ENCODE measurements at places on chromosomes 2 and 18. TPM values are rescaled to one million over a fixed set of nuclear protein-coding genes. Genes with fewer than 3 reads are reported as not detected.

DNA sequence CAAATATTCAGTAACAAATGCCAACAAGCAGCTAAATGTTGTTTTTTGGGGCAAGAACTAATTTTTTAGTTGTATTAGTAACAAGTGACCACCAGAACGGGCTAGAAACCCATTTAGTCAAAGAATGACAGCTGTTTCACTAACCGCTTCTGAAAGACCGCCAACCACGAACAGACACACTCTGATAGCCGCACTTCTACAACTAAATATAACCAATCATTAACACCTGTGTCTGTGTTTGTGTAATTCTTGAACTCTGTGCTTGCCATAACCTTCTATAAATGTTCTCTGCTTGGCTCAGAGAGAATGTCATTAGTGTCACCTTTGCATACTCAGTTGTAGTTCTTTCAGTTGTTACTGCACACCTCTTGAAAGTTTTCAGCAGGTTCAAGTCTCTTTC, 526.3 kb upstream of the LRRTM1 start:
- no peak for DNase-seq

- no peak for DNase-seq
These were observed 72.3 kb upstream of the NFATC1 start for GRCh38 chr18:79323471-79323870.

- DNase-seq, result no peak
These were observed 46.4 kb upstream of the CYP1B1 start for GRCh38 chr2:38122344-38122743.

DNA sequence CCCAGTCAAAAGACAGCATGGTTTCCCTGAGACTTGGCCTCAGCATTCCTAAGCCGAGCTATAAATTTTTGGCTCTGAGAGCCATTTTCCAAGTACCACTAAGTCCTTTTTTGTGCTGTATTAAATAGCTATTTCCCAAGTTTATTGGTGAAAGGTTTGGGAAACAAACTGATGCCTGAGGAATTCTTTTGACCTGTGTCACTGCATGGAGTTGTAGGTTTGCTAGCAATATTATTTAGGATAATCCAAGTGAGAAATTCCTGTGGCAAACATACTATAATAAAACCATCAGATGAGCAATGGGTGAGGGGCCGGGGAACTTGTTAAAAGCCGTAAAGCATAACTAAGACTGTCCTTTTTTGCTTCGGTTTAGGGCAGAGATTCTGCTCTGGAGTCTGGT, 28.4 kb downstream of the ARHGAP28 start:
- DNase-seq, result no peak

DNA sequence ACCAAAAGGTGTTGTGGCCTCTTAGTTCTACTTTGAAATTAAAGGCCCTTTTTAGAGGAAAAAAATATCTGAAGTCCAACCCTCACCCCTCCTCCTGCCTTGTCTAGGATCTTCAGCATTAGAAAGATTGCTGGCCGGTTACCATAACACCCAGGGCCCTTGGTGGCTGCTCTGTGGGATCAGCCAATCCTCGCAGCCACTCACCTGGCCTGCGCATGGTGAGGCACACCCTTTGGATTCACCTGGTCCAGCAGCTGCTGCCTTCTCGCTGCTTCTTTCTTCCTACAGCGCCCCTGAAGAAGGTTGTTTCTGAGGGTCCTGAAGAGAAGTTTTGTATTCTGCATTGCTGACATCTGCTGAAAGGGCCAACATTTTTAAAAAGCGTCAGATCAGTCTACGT, 25.2 kb downstream of the DYTN start:
- no peak for DNase-seq

RGPD4 gene
- total RNA-seq, result not detected

PARD6G gene
- total RNA-seq, result 2.3 TPM

CRYBA2 gene
- not detected for total RNA-seq

DNA sequence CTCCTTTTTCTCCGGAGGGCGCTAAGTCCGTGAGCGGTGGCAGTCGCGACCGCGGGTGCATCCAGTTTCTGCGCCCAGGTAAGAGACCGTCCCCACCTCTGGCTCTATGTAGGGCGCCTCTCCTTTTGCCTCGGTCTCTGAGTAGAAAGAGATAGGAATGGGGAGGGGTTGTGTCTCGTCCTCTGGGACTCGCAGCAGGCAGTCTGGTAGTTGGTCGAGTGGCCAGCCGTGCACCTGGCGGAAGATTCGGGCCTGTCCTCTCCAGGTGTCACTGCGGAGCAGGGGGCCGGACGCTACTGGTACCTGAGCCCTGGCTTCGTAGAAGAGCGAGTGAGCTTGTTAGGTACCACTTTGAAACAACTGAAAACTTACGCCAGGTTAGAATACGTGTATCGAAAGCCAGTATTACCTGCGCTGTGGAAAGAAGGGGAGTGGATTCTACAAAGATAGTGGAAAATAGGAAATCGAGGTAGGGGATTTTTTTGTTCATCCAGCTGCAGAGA, 403 bp downstream of the MAP2 start:
- DNase-seq, result peak; percentile 49

DNA sequence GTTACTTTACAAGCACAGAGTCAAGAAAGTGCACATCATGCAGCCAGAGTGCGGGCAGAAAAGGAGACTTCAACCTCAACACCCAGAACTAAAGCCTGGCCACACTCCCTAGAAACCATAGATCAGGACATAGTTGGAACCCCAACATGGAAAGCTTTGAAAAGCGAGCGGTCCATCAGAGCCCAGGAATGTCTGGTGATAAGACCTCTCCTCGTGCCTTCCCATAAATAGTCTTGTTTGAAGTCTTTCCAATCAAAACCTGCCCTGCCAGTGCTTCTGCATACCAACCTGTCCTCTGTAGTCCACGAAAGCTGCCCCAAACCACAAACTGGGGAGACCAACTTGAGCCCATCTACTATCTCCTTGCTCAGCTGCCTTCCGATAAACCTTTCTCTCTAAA, 55.5 kb downstream of the NEURL3 start:
- DNase-seq, result no peak

- DNase-seq, result no peak
These were observed 5.5 kb downstream of the SIX3 start for GRCh38 chr2:44947028-44947375.

GRCh38 chr2:120929829-120930228, 194.2 kb downstream of the GLI2 start:
- no peak for DNase-seq

CFC1 gene
- total RNA-seq, result not detected

PSMA8 gene
- total RNA-seq, result not detected

- no peak for DNase-seq
These were observed 96.0 kb downstream of the WDR7 start for GRCh38 chr18:56747032-56747658.

SLC8A1 gene
- 6.0 TPM for total RNA-seq

ARHGAP15 gene
- 2.3 TPM for total RNA-seq

DNA sequence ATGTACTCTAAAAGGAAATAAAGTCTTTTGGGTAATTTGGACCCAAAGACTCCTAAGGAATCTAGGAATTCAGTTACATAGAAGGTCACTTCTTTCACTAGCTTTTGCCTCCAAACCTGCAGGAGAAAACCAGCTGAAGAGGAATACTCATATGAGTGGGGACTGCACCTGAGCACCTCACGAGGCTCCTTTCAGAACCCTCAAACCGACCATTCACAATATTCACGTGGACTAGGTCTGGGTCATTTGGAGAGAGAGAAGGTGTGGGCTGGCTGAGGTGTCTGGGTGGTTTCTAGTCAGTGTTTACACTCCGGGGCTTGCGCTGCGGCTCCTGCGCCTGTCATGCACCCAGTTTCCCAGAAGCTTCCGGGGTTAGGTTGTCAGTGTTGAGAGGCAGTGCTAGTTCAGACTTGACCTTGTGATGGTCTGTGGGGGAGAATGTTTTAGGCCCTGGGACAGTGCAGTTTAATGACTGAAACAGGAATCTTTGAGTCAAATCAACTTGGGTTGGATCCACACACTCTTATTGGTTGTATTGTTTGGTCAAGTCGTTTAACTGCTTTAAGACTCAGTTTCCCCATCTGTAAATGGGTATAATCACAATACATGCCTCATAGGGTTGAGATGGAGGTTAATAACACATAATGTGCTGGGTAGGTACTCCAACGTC, 78.4 kb downstream of the LIMS1 start:
- DNase-seq, result no peak

DNA sequence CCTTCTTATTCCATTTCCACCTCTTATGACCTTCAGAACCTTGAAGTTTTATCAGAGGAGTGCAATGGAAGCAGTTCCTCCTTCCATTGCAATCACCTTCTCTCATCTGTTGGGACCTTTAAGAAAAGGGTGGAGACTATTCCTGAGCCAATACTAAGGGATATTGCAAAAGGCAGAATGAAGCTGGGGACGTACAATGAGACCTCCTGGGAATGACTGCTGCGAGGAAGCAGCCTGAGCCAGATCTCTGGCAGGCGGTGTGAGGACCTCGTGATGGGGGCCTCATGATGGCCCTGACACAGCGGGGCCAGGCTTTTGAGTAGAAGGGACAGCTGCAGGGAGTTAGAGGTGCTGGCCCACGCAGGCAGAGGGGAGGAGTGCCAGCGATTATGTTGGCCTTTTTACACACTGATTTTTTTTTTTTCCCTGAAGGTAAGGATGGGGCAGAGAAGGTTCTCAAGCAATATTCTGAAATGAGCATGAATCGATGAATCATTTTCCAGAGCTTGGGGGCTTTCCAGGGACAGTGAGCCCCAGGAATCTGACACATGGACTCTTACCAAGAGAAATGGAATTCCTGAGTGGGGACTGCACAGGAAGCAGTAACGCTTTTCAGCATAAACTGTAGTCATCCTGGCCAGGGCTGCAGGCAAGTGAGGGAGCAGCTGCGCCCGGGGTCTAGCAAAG, 40.0 kb upstream of the LAPTM4A start:
- no peak for DNase-seq

DNA sequence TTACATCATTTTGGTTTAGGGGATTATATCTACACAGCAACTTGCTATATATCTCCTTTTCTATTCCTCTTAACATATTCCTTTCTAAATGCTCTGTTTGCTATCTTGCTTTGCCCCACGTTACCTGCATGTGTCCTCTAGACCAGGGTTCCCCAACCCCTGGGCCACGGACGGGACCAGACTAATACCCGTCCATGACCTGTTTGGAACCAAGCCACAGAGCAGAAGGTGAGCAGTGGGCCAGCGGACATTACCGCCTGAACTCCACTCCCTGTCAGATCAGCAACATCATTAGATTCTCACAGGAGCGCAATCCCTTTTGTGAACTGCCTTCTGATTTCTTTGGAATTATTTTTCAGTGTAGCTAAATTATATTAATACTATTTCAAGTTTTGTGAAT, 66.7 kb downstream of the KCMF1 start:
- DNase-seq, result no peak

ANKRD62 gene
- total RNA-seq, result not detected

DNA sequence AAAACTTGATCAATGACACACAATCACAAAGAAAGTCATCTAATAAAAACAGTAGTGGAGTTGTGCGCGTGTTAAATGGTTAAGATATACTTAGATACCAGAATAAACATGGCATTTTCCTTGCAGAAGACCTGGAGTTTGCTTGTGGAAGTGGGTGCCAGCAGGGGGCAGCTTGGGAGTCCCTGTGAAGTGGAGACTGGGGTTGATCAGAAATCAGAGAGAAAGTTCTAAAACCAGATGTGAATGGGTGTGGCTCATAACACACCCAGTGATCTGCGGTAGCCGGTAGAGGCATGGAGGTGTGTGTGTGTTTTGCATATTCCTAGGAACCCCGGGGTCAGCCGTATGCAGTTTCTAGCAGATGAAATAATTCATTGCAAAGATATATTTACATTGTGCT, 300.1 kb upstream of the TRIB2 start:
- DNase-seq, result peak; percentile 61

DNA sequence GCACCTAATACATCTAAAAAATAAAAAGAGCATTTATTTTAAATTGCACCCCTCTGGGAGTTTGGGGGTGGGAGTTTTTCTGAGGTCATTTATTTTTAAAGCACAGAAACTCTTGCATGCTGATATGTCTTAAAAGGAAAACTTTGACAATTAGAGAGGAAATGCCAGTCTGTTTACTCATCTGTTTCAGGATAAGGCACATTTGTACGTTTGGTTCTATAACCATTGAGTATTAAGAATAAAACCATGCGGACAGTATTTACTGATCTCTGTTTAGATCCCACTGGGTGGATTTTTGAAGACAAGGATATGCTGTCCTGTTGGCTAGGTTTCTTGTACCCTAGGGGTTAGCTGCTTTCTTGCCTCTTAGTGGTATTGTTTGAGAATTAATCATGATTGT, 122.9 kb downstream of the TANC1 start:
- DNase-seq, result no peak

DNA sequence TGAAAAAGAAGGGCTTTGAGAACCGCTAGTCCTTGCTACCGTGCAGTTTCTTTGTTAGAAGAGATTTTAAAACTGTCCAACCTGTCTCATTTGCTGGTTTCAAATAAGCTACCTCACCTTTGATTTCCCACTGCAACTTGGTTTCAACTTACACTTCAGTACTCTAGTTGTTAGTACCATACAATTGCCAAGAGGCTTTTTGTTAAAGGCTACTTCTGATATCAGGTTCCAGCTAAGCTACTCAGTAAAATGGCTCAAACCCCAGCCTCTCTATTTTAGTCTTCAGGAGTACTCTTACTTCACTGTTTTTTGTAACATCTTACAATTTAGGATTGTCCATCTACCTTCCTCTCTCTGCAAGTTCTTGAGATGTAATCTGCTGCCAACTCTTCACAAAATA, 91.6 kb downstream of the INO80D start:
- DNase-seq, result no peak

DNA sequence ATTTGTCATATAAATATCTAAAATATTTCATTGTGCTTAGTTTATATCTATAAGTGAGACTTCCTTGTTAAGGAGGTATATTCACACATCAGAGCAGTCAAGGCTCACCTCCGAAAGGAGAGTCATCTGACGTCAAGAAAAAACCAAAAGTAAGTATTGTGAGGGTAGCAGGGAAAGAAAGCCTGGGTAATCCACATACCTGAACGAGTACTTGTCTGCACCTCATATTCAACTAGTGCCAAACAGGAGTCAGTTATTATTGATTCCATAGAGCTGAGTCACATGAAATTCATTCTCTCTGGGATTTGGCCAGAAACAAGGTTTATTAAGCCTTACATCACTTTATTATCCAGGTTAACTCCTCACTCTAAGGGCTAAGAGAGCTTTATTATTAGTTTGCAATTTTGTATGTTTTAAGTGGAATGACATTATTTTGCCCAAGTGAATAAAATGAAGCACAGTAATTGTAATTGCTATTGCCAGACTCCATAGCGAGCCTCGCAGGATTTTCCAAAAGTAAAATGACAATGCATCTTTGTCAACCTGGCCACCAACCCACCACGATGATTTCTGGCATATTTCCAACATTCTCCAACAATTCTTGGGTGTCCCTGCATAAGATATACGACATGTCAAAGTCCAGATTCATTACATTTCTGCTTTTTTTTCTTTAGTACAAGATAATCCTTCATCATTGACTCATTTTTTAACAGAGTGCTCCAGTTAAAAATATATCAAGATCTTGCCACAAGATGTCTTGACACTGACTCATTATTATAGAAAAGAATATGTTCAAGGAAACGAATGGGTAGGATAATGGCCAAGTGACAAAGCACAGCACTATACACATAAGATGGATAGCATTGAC, 1210.4 kb upstream of the ACVR2A start:
- DNase-seq, result no peak

BBS5 gene
- total RNA-seq, result 1.8 TPM

All from left lobe of liver (tissue), 2 donors.